ENCODE measurements at places on chromosomes 6 and 20. TPM values are rescaled to one million over a fixed set of nuclear protein-coding genes. Genes with fewer than 3 reads are reported as not detected.

DNA sequence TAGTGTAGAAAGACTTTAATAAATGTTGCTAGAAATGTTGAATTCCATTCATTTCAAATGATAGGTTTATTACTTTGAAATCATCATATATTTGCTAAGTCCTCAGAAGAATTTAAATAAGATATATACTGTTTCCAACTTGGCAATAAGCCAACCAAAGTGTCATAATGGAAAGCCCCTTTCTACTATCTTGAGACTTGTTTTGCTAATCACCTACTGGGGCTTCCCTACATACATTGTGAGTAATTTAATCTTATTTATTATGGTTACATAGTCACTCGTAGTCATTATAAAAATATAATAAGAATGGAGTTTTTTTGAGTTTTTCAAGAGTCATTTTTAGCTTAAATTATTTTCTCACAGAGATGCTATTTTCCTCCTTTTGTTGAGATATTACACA is 20.7 kb downstream of the COL19A1 start:
- no peak overlapping the region for H3K27ac ChIP-seq
- H3K4me3 ChIP-seq: no peak overlapping the region
- peaks cover 5% of the 10 kb centered on the region for H3K27me3 ChIP-seq
- no peaks in the 10 kb centered on the region for H3K4me1 ChIP-seq
- peaks cover 6% of the 10 kb centered on the region for H3K36me3 ChIP-seq

DNA sequence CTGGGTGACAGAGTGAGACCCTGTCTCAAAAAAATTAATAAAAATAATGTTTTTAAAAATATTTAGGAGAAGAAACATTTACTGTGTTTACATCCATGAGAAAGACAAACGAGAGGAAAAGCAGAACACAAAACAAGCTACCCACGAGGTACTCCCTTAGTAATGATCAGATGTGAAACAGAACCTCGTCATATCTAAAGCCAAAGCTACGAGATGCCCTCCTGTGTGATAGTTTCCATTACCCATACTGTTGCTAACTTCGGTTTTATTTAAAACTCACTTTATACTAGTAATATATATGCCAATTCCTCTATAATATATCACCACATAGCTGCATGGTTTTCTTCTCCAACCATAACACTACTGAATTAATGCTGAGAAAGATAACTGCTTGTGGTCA is 21.1 kb downstream of the SUMO4 start:
- no peaks in the 10 kb centered on the region for H3K4me1 ChIP-seq
- H3K36me3 ChIP-seq: no peaks in the 10 kb centered on the region
- DNase-seq: no peak
- no peaks in the 10 kb centered on the region for H3K27me3 ChIP-seq
- no peak overlapping the region for H3K4me3 ChIP-seq

Gene ADGRF4
- not detected for polyA plus RNA-seq

Gene HAO1
- polyA plus RNA-seq: not detected

Gene HSPA1L
- polyA plus RNA-seq: 3.8 TPM

GRCh38 chr20:10218536-10219451 is at the start of gene SNAP25:
Gene SNAP25 (plus strand): TSS chr20:10218830. CDS start chr20:10275492, 56,662 bp downstream.
- peak; percentile 37 for DNase-seq
- no peaks in the 10 kb centered on the region for H3K36me3 ChIP-seq
- H3K4me3 ChIP-seq: peak within 1 kb of the TSS; percentile 50
- peaks cover 28% of the 10 kb centered on the region for H3K27me3 ChIP-seq

GRCh38 chr6:162149786-162150185 is 577.8 kb downstream of the PRKN start:
- no peak overlapping the region for H3K4me3 ChIP-seq
- no peak for DNase-seq
- no peak overlapping the region for H3K27ac ChIP-seq
- no peaks in the 10 kb centered on the region for H3K27me3 ChIP-seq
- peaks cover 25% of the 10 kb centered on the region for H3K4me1 ChIP-seq
- no peaks in the 10 kb centered on the region for H3K36me3 ChIP-seq

Gene ADGB
- polyA plus RNA-seq: not detected

DNA sequence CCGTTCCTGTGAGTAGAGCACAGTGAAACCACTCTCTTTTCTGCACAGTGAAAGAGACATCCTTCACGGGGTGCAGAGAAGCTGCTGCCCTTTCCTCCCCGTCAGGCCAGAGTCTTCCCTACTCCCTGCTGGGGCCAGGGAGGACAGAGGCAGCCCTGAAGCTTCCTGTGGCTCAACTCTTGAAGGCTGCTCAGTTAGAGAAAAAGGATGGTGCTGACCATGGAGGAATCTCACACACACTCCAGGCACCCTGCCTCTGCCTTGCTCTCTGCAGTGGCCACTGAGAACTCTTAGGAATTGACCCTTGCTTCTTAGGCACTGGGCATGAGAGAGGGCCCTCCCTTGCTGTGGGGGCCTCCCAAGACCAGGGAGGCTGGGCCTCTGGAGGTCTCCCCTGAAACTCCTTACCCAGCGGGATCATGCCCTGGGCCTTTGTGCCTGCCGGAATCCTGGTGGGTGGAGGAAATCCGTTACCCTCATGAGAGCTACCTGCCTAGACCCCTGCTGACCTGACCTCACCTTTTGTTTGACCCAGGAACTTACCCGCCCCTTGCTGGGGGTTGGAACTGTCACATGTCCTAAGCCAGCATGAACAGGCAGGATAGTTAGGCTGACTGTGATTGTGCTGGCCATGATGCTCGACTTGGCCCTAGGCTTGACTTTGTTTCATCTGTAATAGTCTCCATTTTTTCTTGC is 65.0 kb upstream of the CD93 start:
- no peaks in the 10 kb centered on the region for H3K36me3 ChIP-seq
- H3K27me3 ChIP-seq: peaks cover 3% of the 10 kb centered on the region
- no peak for DNase-seq
- no peak overlapping the region for H3K4me3 ChIP-seq

DNA sequence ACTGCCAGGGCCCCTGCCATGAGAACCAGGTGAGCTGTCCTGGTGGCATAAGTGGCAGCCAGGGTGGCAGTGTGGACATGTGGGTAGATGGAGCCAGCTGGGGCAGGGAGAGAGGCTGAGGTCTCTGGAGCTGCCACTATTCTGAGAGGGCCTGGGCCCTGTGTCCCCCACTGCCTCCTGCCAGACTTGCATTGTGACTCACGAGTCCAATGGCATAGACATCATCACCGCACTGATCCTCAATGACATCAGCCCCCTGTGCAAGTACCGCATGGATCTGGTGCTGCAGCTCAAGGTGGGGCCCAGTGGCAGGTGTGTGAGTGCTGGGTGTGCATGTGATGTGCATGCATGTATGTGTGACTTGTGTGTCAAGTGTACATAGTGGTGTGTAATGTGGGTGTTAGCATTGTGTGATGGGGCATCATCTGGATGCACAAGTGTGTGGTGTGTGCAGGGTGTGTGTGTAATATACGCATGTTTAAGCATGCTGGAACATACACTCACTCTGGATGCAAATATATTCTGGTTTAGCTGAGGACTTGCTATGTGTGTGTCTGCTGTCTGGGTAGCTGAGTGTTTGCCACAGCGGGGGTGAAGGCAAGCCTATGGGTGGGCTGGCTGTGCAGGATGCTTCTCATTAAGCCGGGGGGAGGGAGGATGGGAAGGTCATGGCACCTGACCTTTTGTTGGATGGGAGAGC is 25.1 kb downstream of the UQCC2 start:
- peaks cover 3% of the 10 kb centered on the region for H3K4me1 ChIP-seq
- H3K4me3 ChIP-seq: no peak overlapping the region
- H3K27me3 ChIP-seq: peaks cover 4% of the 10 kb centered on the region
- DNase-seq: no peak

- no peak overlapping the region for H3K27ac ChIP-seq
- peaks cover 4% of the 10 kb centered on the region for H3K36me3 ChIP-seq
- peaks cover 8% of the 10 kb centered on the region for H3K27me3 ChIP-seq
- H3K4me3 ChIP-seq: no peak overlapping the region
- no peak for DNase-seq
These were observed 114.7 kb downstream of the ERMARD start for GRCh38 chr6:169866140-169866534.

GRCh38 chr6:100988391-100988984 is 107.4 kb upstream of the ASCC3 start:
- no peaks in the 10 kb centered on the region for H3K36me3 ChIP-seq
- no peak for DNase-seq
- H3K27ac ChIP-seq: no peak overlapping the region
- H3K4me3 ChIP-seq: no peak overlapping the region
- H3K27me3 ChIP-seq: no peaks in the 10 kb centered on the region

Gene OR2H1
- polyA plus RNA-seq: not detected

All from immature natural killer cell (primary cell).